ENCODE measurements at places on chromosomes 3 and 15.

GRCh38 chr3:181610083-181610972 lies 101.4 kb upstream of the SOX2 start:
- DNase-seq = no peak

GRCh38 chr3:135500034-135500433 lies 465.5 kb upstream of the PPP2R3A start:
- no peak for DNase-seq

GRCh38 chr3:171349392-171349791 lies 110.8 kb downstream of the TNIK start:
- DNase-seq = no peak

- no peak for DNase-seq
These were observed 27.2 kb downstream of the VEPH1 start for GRCh38 chr3:157475921-157476414.

DNA sequence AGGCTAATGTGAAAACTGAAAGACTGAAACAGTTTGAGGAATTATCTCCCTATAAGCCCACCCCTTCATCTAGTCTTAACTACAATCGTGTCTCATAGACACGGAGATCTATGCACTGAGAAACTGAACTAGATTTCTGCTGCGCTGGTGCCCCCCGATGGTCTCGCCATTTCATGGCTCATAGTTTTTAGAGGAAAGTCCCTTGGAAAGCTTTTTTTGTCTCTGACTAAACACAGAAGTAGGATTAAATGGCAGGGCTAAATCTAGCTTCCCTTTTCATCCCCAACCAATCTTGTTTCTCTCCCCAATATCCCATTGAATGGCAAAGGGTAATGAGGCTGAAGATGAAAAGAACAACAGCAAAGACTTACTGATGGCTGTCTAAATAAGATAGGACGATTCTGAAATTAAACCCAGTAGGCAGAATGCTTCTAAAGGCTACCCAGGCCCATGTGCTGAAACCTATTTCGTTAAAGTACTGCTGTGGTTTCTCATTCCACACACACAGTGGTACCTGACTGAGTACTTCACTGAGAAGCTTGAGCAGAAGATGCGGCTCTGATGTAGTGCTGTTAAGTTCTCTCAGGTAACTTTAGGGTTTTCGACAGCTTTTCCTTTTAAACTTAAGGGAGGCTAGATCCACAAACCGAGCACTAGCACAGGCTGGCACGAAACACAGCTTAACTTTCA lies 142.7 kb downstream of the GADL1 start:
- peak; percentile 33 for DNase-seq

DNA sequence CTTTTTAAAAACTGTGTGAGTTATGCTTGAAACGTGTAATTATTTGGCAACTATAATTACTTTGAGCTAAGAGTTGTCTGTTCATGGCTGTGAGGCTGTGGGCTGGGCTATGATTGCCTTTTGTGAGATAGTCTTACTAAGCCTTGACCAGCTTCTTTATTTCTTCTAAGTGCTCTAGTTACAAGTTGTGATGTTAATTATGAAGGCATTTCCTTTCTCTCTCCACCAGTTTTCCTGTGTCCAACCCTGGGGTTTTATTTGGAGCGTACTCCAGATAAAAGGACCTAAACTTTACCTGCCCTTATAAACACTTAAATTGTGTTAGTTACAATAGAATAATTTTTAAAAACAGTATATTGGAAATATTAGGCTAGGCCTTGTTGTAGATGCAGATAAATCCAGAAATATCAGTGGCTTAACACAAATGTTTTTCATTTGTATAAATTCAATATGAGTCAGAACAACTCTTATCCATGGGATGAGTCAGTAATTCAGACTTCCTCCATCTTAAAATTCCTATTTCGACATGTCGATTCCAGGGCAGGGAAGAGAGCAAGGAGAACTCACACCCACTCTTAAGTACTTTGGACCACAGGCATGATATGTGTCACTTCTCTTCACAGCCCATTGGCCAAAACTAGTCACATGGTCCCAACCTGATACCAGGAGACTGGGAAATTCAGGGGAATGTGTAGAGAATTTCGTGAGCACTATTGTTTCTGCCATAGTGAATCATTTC lies 17.0 kb downstream of the TMEM62 start:
- DNase-seq = no peak

- DNase-seq = no peak
These were observed 138.3 kb upstream of the ROBO1 start for GRCh38 chr3:79906106-79906505.

DNA sequence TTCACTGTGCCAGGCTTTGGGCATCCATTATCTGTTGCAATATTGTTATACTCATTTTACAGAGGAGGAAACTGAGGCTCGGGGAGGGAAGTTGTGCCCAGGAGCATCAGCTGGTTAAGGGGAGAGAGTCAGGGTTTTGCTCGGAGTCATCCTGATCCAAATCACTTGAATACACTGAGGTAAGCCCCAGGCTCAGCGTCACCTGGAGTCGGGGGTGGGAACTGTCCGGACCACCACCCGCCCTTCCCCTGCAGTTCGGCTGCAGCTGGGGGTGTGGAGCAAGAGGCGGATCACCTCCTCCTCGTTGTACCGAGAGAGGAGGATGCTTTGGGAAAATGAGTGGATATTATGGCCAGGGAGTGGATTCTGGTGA lies 646 bp downstream of the HRH1 start:
- DNase-seq = no peak

GRCh38 chr3:147372525-147373027 lies 33.8 kb downstream of the ZIC4 start:
- no peak for DNase-seq

DNA sequence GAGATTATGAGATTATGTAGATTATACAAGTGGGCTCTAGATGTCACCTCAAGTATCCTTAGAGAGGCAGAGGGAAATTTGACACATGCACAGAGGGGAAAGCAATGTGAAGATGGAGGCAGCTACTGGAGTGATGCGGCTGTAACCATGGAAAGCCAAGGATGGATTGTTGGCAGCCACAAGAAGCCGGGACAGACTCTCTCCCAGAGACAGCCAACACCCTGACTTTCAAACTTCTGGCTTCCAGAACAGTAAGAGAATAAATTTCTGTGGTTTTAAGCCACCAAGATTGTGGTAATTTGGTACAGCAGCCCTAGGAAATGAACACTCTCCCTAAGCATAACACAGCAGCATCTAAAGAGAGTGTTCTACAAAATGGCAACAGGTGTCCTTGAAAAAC lies 34.4 kb upstream of the PRICKLE2 start:
- no peak for DNase-seq

- no peak for DNase-seq
These were observed 383.7 kb upstream of the CFAP20DC start for GRCh38 chr3:59433546-59433945.

DNA sequence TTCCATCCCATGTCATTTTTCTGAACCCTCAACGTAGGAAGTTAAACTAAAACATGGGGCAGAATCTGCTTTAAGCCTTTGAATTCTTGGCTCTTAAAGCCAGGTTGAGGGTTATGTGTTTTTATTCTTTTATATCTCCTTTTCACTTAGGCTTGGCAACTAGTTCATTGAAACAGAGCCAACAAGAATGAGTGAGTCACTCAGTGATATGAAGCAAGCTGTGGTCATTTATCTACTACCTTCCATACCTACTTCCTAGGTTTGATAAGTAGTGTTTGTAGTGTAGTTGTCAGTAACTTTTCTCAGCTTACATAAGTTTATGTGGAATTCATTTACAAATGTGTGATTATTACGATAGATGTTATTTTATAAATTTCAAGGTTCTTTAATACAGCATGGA lies 67.4 kb downstream of the SNRPN start:
- DNase-seq = no peak

DNA sequence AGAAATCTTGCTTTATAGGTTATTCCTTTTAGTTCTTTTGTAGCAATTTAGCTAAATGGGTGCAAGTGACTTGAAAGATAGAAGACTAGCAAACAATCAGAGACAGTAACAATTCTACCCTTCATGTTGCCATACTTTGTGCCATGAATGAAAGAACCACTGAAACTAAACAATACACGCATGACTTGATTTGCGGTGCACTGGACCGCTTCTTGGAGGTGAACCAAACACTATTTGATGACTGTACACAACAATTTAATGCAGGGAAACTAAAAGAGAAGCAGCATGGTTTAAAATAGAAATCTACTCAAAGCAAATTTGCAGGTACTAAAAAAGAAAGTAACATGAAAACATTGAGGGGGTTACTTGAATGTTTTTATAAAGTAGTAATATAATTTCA lies 331.0 kb upstream of the RARB start:
- DNase-seq = no peak

DNA sequence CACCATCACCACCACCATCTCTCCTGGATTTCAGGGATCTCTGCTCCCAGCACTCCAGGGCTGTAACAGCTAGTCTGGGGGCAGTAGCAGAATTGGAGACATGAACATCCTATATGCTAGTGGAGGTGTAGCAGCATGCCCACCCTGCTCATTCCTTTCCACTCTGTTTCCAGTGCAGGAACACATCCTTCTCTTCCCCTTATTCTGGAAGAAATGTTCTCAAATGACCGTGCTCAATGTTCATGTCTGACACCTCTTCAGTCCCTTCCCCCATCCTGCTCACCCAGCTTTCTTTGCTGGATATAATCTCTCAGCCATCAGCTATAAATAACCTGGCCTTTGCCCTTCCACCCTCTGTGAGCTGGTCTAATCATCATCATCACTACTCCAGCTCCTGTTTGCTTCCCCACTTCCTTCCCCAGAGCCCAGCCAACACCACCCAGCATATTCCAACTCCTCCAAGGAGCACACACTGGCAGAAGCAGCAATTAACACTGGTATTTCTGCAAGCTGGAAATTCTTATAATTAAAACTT lies 31.1 kb downstream of the DCLK3 start:
- no peak for DNase-seq

DNA sequence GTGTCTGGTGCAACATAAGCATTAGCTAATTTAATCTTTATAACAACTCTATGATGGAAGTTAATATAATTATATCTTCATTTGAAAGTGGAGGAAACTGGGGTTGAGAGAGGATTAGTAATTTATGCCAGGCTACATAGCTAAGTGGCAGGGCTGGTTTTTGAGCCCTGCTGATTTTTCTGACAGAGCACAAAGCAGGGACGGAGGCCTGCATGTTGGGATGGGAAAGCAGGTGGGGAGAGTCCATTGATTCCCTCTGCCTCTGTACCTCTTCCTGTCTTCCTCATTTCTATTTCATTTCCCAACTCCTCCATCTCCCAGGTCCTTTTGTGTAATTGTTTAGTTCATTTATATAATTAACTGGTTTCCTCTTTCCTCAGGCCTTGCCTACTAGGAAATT lies 251.6 kb upstream of the ZPLD1 start:
- no peak for DNase-seq

DNA sequence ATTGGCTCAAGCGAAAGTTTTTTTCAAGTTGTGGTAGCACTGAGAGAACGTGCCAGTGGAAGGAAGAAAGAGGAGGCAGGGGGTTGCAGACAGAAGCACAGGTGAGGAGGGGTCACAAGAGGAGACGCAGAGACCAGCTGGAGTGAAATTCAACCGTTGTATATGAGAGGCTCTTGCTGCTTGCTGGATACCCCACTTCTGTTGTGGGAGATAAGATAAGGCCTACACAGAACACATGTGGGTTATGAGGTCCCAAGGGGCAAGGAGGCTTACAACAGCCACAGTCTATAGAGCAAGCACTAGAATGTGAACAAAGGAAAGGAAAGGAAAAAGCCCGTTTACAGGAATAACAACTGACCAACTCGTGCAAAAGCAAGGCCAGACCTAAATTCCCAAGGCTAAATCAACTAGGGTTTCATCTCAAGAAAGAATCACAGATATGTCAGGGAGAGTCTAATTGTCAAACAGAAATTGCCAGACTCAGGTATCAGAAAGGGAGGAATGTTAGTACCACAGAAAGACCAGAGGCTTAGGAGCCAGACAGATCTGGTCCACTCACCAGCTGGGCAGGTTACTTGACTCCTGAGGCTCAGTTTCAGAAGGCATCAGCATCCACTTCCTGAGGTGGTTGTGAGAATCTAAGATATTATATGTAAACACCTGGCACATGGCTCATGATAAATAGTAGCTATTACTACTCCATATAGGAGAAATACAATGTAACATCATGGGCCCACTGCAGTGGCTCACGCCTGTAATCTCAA lies 60.9 kb downstream of the MSL2 start:
- no peak for DNase-seq

DNA sequence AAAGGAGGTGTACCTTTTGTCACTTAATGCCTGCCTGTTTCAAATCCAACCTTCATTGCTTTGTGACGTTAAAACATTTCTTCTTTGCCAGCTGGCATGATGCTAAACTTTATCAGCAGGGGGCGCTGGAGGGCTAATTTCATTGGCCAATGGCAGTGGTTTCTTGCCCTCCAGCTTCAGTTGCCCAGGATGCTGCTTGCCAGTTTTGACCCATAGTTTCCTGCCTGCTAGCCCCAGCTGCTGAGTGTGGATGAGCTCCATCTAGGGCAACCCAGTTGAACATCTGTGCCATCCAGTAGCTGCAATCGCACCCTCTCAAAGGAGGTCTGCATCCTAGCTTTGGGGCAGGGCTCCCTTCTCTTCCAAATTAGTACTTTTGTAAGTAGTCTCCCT lies 22.1 kb downstream of the ACKR2 start:
- peak; percentile 23 for DNase-seq

- DNase-seq = no peak
These were observed 91.5 kb upstream of the ATP2B2 start for GRCh38 chr3:10596746-10597448.

DNA sequence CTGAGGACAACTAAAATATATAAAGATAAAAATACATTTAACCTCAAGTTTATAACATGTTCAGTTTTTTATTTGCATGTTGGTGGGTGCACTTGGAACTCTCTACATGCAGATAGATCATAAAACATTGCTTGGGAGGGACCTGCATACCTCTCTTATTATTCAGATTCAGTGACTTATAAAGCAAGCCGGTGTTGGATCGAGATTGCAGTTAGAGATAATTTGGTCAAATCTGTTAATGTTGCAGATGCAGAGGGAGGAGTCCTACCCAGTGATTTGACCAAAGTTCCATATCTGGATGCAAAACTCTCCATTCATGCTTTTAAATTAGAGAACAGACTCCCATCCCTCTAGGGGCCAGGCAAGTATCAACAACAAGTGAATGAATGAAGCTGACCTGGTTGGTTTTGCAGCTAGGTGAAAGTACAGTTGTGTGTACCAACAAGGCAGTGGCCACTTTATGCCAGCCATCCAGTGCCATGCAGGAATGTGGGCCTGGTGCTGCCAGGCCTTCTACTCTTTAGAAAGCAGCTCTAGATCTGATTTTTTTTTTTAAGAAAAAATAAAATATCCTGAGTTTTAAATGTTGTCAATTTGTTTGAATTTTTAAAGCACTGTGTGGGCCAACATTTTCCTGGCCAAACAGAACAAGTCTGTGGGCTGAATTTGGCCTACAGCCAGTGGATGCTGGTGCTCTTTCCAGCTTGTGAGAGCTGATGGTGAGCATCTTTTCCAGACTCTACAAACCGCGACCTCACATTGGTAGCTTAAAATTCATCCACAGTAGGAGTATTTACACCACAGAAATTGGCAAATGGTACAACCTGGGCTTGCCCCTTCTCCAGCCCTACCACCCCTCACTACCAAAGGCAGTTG lies 12.3 kb downstream of the CDIN1 start:
- DNase-seq = no peak
